HL-60 (cell line): ENCODE measurements at places on chromosomes 16 and 17.

- DNase-seq, result no peak
Observed at GRCh38 chr16:12723681-12724080, 80.0 kb downstream of the CPPED1 start.

- no peak for DNase-seq
Observed at GRCh38 chr17:6347776-6348175, 87.1 kb downstream of the AIPL1 start.

GRCh38 chr17:81811705-81812570 lies 8.0 kb downstream of the GCGR start:
- no peak for DNase-seq

DNA sequence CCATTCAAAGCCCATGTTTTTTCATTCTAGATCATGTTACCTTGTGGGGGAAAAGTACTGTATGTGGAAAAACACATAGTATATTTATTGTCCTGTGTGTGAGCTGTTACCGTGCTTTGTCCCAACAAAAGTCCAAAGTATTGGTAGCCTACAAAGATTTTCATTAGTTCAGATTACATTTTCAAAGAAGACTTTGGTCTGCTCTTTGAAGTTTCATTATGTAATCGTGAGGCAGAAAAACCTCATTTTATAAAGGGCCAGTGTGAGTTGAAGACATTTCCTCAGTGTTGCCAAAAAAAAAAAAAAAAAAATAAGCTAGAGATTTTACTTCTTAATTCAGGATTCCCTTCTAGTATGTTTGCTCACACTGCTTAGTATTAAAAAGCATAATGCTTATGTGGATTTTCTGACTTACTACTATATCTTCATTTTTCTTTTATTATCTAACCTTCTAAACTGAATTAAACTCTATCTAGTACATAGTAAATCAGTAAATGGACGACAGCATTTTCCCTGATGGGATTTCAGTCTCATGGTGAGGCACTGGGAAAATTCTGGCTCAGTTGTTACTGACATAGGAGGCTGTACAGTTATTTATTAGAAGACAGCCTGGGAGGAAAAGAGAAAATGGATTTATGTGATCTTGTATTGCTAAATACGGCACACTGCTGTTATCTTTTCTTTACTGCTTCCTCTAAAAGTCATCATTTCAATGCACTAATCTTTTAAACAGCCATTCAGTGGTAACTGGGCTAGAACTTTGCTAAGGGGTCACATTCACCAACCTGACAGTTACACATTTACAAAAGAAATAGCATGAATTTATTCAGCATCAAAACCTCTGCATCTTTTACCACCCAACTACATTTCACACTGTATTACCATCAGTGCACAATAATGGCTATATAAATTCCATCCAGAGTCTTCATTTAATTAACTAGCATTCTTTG lies 100.6 kb downstream of the STXBP4 start:
- DNase-seq, result no peak

- no peak for DNase-seq
Observed at GRCh38 chr17:51873302-51873701, 285.2 kb downstream of the CA10 start.

DNA sequence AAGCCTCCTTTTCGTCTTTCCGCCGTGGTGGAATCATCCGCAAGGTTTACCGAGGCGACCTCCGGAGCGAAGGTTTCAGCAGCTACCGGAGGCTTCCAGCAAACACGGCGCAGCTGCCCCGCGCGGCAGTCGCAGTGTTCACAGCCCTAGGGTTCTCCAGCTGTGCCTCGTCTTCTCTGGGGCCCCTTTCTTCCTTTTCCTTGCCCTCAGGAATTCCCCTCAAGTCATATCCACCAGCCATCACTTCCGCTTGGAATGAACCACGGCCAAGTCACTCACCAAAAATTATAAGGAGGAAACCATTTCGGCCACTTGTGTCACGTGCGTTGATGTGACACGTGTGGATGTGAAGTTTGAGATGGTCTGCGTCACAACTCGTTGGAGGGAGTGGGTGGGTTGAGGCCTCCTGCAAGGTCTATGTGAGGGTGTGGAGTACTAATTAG lies 636 bp upstream of the ERN1 start:
- no peak for DNase-seq

- DNase-seq, result no peak
Observed at GRCh38 chr16:56424791-56425438, 430 bp downstream of the AMFR start.

GRCh38 chr17:19513897-19514488 lies 19.7 kb upstream of the SLC47A1 start:
- DNase-seq, result no peak
